Activated CD4-positive, alpha-beta memory T cell treated with anti-CD3 and anti-CD28 coated beads, Interleukin-2, amount 10 ng/mL, durations not matched to agents 7 days and 5 days (primary cell): ENCODE measurements at places on chromosomes 1 and 21.

- no peak for DNase-seq
These were observed 86.8 kb downstream of the NPHP4 start for GRCh38 chr1:5905436-5905835.

- no peak for DNase-seq
These were observed 25.8 kb upstream of the KIF21B start for GRCh38 chr1:201049248-201049831.

- no peak for DNase-seq
These were observed 14.1 kb downstream of the TRAF3IP3 start for GRCh38 chr1:209769971-209770370.

DNA sequence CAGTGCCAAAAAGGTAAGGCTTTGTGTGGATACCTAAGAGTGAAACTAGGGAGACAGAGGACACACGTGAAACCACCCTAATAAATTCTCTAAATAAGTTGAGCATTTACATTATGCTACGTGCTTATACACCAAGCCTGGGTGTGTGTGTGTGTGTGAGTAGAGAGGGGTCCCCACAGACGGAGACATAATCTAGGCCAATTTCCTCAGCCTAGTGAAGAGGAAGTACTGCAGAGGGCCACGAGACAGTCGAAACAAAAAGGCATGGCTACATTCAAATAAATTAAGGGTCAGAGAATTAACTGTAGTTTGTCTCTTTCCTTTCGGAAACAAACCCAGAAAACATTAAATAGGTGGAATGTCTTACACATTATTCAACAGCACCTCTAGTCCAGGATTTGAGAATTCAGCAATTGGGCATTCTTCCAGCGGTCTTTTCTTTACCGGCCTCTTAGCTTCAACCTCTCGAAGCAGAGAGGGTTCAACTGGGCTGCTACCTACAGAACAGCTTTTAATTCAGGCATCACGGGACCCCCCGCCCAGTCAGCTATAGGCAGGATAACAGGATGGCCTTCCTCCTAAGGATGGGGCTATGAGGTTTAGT lies 75.0 kb downstream of the DESI2 start:
- DNase-seq: no peak

GRCh38 chr1:114512595-114513280 lies 1.7 kb upstream of the TRIM33 start:
- DNase-seq: no peak

- no peak for DNase-seq
These were observed 24.0 kb downstream of the TMEM53 start for GRCh38 chr1:44650159-44650831.

DNA sequence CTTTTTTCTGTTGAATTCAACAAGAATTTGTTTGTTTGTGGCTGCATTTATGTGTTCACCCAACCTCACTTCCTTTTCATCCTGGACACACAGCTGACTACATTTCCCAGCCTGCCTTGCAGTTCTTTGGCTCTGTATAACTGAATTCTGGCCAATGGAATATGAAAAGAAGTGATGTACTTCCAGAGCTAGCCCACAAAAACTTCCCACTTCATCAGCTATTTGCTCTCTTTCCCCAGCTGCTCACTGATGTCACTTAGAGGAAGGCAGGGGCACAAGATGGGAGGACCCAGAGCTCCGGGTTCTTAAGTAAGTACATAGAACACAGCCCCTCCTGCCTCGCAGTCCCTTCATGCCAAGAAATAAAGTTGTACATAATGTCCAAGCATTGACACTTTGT lies 235.0 kb upstream of the FGGY start:
- DNase-seq: no peak

DNA sequence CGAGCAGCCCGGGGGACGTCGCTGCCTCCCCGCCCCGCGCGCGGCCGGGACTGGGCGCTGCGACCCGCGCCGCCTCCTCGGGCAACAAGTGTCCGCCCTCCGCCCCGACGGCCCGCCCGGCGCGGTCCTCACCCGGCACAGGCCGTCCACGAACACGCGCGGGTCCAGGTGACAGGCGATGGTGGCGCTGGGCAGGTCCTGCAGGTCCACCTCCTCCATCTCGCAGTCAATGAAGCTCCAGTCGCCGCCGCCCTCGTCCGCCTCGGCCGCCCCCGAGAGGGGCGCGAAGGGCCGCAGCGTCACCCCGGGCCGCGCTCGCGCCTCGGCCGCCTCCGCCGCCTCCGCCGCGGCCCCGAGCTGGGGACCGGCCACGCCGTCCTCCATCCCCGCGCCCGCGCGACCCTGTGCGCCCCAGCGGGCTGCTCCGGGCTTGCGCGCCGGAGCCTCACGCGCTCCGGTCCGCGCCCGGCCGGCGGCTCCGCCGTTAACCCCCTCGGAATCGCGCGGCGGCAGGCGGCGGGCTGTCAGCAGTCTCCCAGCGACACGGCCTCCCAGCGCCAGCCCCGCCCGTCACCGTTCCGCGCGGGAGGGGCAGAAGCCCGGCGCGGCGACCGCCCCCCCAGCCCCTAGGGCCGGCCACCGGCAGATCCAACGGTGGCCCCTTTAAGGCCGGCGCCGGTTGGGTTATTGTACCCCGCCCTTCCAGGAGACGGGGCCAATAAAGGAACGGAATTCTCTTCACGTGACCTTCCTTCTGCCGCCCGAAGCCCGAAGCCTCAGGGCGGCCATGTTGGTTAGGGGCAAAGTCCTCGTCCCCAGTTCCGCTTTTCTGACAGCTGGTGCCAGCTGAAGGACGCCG lies at the start of gene RCAN1:
Gene RCAN1 (minus strand): TSS at position 486 of the 859 bp plus-strand sequence. CDS start 102 bp downstream, at position 384.
- peak; percentile 90 for DNase-seq

DNA sequence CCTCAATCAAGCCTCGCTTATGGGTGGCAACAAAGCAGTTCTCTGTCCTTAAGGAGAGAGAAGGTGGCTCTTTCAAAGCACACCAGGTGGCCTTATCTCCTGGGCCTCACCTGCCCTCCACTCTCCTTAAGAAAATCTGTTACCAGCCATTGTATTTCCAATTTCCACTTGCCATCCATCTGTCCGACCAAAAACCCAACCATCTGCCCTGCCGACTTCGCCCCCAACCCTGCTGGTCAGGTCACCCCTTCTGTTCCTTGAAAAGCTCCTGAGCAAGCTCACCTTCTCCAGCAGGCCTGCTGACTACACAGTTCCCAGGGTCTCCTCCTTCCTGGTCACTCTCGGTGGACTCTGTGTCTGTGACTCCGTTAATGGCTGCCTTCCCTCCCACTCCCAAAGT lies 619 bp upstream of the IGFN1 start:
- DNase-seq: no peak

- DNase-seq: no peak
These were observed 6.3 kb downstream of the SLC9A1 start for GRCh38 chr1:27148591-27148990.

DNA sequence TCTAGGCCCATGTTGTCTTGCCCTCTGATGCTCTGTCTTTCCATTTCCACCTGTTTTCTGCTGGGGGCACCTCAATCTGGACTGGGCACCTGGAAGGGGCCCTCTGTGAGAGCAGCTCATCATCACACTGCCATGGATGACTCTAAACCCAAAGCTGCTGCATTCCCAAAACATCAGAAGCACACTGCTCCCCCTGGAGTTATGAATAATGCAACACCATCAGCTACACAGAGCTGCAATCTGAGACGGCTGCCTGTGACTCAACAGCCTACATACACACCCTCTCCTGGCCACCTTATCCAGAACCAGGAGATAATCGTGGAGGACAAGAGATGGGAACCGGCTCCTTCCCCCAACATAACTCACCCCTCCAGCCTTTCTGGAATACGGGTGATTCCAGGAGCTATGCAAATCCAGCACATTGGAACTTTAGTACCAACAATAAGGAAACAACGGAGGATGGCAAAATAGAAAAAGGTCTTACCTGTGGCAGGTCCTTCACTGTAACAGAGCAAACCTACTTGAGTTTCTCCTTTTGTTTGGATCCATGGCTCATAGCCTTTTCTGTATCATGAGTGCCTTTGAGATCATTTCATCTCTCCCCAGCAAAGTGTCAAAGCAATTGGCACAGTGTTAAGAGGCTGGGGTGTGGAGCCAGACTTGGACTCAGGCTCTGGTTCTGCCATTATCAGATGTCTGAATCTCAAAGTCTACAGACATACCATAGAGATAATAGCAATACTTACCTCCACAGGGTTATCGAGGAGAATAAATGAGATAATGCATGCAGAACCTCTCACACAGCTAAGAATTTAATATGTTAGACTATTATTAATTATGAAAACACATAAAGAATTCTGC lies 29.3 kb downstream of the AK2 start:
- no peak for DNase-seq

- DNase-seq: no peak
These were observed 298.1 kb downstream of the TM2D1 start for GRCh38 chr1:61426885-61427284.

- no peak for DNase-seq
These were observed 69.5 kb downstream of the GADD45A start for GRCh38 chr1:67754526-67754920.

DNA sequence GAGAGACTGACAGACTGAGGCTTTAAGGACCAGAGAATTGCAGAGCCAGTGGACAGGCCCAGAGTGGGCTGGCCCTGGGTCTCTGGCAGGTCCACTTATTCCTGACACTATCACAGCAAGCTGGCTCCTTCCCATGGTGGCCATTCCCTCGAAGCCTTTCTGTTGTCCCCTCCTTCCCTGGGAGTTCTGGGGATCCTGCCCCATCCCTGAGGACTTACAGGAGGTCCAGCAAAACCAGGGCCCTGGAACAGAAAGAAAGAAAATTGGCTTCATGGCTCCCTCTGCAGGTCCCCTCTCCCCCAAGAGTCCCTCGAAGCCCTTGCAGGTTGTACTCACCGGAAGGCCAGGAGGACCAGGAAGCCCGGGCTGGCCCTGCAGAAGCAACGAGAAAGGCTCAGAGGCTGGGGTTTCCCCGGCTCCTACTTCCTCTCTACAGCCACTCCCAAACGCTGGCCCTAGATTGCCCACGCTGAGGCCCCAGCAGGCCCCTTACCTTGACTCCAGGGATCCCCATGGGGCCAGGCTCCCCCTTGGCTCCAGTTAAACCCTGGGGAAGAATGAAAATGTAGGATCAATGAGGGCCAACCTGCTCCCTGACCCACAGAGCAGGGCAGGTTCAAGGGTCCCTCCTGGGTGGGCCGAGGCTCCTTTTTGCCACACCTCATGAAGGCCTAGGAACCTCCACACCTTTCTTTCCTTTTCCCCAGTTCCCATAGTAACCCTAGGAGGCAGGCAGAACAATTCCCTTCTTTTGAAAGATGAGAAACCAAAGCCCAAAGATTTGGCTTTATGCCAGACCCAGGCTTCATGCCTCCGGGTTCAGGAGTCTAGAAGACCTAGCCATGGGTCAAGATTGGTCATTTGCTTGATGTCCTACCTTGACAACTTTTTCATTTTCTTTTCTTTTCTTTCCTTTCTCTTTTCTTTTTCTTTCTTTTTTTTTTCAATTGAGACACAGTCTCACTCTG lies 4.6 kb downstream of the COL9A2 start:
- DNase-seq: peak; percentile 45

DNA sequence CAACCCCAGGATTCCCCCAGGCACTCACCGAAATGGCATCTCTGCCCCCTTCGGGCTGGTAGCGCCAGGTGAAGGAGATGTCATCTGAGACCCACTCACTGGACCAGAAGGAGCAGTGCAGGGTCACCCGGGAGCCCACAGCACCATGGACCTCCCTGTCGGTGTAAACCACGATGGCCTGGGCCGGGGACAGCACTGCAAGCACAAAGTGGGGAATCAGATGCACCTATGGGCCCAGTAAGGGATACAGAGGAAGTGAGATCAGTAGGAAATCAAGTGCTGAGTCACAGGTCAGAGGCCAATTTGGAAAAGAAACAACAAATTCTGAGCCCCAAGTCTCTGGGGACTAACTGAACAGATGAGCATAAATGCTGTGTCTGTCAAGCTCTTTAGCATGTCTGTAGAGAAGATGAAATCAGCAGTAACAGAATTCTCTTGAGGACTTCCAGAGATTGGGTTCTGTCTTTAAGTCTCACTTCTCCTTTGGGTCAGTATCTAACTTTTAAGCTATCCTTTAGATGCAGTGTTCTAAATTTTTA lies 2.5 kb downstream of the MPZ start:
- DNase-seq: no peak

GRCh38 chr1:75672528-75673393 lies 51.7 kb upstream of the ACADM start:
- DNase-seq: no peak
